ENCODE measurements at places on chromosomes 7 and 10. TPM values are rescaled to one million over a fixed set of nuclear protein-coding genes. Genes with fewer than 3 reads are reported as not detected.

The TMEM236 gene
- total RNA-seq = 0.08 TPM

The MPP7 gene
- total RNA-seq = 14.7 TPM

The ZNF786 gene
- total RNA-seq = 2.5 TPM

The GPR26 gene
- total RNA-seq = not detected

The DNAJB9 gene
- total RNA-seq = 44.7 TPM

The FAM241B gene
- total RNA-seq = 6.2 TPM

The FAM25A gene
- total RNA-seq = not detected

The MSS51 gene
- 8.3 TPM for total RNA-seq

The ARHGEF35 gene
- 1.5 TPM for total RNA-seq

The MASTL gene
- total RNA-seq = 2.1 TPM

The CALHM3 gene
- not detected for total RNA-seq

The SLC26A5 gene
- total RNA-seq = not detected

The ZNF117 gene
- total RNA-seq = 3.1 TPM

The NEURL1 gene
- total RNA-seq = 0.57 TPM

- DNase-seq = no peak
Observed at GRCh38 chr10:112766636-112767035, 183.4 kb upstream of the TCF7L2 start.

- no peak for DNase-seq
Observed at GRCh38 chr10:79059859-79060379, 8.8 kb upstream of the ZMIZ1 start.

GRCh38 chr10:90859321-90859751 is 1.5 kb upstream of the HTR7 start:
- no peak for DNase-seq

DNA sequence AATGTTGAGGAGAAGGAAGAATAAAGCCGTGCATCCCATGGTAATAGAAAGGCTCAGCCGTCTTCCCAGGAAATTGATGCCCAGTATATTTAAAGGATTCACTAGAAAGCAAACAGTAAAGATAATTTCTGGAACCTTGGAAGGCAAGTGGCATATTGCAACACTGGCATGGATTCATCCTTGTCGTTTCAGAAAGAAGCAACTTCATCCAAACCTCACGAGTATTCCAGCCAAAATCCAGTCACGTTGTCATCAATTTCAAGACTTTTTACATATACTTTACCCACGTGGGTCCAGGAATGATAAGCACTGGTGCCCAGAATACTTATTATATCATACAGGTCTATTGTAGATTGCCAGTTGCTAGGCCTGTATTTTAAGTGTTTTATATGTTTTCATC is 73.8 kb downstream of the SVOPL start:
- no peak for DNase-seq

- no peak for DNase-seq
Observed at GRCh38 chr10:70785190-70785589, at the start of gene TBATA. TSS of gene TBATA (minus strand) at chr10:70785377. CDS start at chr10:70783379, 1,998 bp downstream.

DNA sequence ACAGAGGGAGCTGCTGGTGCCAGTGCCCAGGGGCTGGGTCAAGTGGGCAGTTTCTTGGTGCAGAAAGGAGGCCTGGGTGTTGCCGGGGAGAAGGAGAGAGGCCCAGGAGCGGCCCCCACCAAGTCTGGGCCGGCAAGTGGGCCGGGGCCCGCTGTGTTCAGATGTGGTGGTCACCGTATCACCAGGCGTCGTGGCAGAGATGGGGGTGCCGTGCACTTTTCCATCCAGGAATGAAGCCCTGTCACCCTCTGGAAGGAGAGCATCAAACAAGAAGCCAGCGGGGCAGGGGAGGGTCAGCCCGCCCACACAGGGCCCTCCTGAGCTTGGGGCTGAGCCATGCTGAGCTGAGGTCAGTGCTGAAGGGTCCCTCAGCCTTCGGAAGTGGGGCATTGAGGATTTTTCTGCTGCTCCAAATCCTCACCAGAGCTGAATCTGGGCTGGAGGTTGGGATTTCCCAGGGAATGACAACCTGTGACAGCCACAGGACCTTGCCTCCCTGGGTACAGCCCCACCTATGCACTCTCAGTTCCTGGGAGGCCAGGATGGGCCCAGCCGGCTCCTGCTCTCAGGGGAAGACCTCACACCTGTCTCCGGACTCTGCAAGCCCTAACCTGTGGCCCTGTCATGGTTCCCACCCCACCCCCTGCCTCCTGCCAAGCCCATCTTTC is 27.9 kb upstream of the INPP5A start:
- no peak for DNase-seq

DNA sequence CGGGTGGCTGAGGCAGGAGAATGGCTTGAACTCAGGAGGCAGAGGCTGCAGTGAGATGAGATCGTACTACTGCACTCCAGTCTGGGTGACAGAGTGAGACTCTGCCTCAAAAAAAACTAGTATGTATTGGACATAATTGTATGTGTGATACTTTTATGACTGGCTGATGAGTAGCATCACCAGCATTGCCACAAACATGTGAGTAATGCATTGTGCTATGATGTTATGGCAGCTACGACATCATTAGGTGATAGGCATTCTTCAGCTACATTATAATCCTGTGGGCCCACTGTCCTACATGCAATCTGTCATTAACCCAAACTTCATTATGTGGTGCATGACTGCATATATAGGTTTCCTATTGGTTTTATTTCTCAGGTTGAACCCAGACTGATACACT is 352.4 kb downstream of the GALNT17 start:
- no peak for DNase-seq

- no peak for DNase-seq
Observed at GRCh38 chr7:78510580-78511188, 712.1 kb downstream of the PHTF2 start.

GRCh38 chr7:1666823-1667565 is 3.1 kb upstream of the ELFN1 start:
- DNase-seq = no peak

- no peak for DNase-seq
Observed at GRCh38 chr7:35261041-35261440, 7.1 kb upstream of the TBX20 start.

DNA sequence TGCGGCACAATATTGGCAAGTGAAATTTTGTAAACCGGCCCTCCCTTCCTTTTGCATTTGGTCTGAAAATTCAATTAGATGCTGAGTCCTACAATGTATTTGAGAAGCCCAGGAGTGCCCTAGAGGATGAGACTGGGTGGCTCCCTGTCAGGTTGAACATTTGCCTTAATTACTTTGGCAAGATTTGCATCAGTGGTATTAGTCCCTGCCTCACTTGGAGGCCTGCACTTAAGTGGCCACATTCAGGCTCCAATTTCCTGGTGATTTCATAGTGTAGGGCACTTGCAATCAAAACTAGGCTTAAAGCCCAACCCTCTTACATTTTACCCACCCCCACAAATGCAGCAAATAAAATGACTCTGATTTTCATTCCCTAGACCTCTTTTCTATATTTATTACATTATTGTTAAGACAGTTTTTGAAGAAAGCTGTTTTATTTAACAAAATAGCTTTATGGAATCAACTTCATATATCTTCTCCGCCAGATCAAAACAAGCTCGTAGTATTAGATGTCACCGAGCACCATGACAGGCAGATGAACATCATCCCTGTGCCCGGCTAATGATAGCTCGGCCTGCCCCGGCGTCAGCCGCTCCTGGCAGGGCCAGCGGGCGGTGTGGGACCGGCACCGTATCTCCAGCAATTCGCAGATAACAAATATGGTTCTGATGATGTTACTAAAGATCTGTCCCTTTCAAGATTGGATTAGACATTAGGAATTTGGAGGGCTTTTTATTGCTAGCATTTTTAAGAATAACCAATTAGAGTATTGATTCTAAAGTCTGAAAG is 73.6 kb downstream of the EGFR start:
- DNase-seq = no peak

DNA sequence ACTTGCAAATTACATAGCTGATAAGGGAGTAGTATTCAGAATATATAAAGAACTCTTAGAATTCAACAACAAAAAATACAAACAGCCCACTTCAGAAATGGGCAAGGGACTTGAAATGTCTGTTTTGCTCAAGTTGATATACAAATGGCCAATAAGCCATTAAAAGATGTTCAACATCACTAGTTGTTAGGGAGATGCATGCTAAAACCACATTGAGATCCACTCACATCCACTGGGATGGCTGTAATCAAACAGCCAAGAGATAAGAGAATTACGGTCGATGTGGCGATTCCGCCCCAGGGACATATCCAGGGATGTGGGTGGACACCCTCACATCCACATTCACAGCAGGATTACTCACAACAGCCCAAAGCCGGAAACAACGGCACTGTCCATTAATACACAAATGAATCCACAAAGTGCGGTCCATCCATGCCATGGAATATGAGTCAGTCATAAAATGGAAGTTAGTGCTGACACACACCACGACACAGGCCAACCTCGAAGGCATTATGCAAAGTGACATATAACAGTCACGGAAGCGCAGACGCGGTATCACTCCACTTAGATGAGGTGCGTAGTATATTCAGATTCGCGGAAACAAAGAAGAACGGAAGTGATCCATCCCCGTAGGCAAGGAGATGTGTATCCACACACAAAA is 227.8 kb downstream of the DNAJB6 start:
- no peak for DNase-seq

GRCh38 chr7:11319491-11320274 is 346.0 kb downstream of the PHF14 start:
- no peak for DNase-seq

DNA sequence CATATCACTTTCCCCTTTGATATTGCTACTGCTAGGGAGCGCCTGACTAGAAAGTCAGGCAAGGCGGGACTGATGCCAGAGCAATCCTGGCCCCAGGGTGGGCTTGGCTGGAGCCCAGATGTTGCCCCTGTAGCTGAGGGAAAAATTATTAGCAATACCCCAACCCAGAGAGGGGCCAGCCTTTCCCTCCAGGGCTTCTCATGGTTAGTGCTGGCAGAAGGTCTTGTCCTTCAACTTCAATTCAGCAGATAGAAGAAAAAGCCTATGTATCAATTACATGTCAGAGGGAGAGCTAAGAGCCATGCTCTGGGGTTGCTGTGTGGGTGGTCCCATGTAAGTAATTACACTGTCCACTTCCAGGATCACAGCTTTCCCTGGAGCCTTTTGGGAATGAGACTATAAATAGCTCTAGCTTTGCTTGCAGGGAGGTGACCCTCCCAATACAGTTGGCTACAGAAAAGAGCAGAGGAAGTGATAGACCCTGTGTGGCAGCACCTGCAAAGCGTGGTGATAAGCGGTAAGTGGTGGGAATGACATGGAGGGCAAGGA is 579.1 kb downstream of the CCSER2 start:
- no peak for DNase-seq

DNA sequence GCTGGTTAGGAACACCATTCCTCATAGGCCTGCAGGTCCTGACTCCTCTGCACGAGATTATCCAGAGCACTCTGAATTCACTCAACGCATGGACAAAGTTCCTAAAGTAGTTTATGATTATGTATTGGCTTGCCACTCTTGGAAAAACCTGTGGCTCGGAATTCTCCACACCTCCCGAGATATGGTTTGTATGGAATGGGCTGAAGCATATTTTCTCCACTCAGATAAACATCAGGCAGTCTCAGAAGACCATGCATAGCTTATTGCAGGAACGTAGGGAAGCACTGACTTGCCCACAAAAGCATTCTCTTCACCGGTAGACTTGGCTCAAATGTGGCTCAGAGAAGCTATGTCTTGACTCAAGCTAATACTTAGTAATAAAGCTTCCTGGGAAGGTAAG is 338.6 kb upstream of the NFE2L3 start:
- DNase-seq = no peak

- DNase-seq = no peak
Observed at GRCh38 chr7:55108818-55109217, 90.0 kb downstream of the EGFR start.

- DNase-seq = no peak
Observed at GRCh38 chr10:100858747-100859483, 53.8 kb upstream of the SLF2 start.

DNA sequence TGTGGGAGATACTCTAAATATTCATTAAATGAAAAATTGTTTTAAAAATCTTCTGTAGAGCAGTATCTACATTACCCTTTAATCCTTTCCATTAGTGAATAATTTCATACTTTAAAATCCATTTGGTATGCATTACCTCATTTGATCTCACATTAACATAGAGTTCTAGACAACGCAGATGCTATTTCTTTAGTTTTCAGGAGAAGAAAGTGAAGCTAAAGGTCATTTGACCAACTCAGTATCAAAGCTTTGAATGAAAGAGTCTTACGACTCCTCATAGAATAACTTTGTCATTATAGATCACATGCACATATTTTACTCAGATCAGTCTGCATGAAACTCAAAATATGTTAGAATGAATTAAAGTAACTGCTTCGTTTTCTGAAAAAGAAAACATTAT is 460.2 kb downstream of the DNAJB9 start:
- no peak for DNase-seq

- DNase-seq = no peak
Observed at GRCh38 chr10:12705943-12706342, 295.6 kb downstream of the CCDC3 start.

DNA sequence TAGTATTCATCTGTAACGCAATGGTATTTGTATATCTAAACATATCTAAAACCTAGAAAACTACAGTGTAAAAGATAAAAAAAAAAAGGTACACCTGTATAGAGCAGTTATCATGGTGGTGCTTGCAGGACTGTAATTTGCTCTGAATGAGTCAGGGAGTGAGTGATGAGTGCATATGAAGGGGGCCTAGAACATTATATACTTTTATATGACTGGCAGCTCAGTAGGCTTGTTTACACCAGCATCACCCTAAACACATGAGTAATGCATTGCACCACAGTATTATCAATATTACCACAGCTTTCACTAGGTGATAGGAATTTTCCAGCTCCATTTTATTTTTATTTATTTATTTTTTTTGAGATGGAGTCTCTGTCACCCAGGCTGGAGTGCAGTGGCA is 40.8 kb downstream of the TRIM24 start:
- DNase-seq = no peak
